Activated CD8-positive, alpha-beta memory T cell treated with anti-CD3 and anti-CD28 coated beads, Interleukin-2, amount 50 U/mL, for 48 hours (primary cell): ENCODE measurements at places on chromosomes 7 and 10.

- DNase-seq = no peak
Observed at GRCh38 chr10:82674036-82674435, 799.0 kb downstream of the NRG3 start.

DNA sequence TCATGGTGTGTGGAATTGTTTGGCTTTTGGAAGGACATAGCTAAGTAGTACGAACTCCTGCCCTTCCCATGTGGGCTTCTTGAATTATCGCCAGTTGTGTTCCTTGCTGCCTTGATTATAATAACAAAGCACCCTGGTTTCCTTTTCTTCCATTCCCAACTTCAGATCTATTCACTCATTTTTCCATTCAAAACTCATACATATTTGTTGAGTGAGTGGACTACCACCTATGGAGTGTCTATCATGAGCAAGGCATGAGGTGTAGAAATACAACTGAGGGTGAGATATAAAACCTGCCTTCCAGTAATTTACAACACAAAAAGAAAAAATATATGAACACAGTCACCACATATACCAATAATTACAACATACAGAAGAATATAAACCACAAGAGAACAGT is 4.9 kb upstream of the COL17A1 start:
- no peak for DNase-seq

DNA sequence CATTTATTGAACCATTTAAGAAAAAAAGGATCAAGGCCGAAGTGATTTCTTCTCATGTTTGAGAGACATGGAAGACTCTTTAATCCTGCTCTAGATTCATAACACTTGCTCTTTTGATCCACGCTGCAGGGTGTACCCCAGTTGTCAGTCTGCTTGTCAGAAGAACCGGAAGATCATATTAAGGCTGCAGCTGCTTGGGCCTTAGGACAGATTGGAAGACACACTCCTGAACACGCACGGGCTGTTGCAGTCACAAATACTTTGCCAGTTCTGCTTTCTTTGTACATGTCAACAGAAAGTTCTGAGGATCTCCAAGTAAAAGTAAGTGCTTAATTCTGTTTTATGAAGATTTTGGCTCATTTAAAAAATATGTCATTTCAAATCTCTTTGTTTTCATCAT is 46.3 kb downstream of the SPAG6 start:
- no peak for DNase-seq

DNA sequence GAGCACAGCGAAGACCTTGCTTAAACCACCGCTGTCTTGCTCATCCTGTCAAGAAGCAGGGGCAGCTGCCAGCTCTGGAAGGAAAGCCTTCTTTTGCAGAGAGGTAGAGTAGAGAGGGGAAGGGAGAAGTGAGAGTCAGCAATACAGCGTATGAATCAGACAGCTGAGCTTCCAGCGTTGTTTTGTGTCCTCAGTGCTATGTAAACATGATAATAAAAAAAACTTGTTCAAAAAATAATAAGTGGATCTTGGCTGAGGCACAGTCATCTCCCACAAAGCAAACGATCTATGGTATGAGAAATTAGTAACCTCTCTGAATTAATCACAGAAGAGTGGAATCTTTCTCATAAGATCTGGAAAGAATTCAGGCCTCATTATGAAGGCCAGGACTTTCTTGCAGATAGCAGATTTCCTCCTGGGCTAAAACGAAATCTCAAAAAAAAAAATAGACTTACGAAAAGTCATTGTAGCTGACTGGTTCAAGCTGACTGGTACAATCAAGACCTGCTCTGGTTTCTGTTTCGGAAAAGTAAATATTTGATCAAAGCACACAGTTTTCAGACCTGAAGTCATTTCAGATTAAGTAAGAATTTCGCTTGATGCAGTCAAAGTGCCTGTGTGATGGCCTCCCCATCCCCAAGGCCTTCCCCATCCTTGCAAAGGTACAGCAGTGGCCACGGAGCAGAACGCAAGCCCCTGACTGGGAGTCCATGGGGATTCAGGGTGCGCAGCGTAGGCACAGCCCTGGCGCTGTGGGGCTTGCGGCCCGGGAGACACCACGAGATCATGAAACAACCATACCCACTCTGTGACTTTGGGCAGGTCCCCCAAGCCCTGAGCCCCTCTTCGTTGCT is 29.4 kb downstream of the CHST15 start:
- DNase-seq = no peak

DNA sequence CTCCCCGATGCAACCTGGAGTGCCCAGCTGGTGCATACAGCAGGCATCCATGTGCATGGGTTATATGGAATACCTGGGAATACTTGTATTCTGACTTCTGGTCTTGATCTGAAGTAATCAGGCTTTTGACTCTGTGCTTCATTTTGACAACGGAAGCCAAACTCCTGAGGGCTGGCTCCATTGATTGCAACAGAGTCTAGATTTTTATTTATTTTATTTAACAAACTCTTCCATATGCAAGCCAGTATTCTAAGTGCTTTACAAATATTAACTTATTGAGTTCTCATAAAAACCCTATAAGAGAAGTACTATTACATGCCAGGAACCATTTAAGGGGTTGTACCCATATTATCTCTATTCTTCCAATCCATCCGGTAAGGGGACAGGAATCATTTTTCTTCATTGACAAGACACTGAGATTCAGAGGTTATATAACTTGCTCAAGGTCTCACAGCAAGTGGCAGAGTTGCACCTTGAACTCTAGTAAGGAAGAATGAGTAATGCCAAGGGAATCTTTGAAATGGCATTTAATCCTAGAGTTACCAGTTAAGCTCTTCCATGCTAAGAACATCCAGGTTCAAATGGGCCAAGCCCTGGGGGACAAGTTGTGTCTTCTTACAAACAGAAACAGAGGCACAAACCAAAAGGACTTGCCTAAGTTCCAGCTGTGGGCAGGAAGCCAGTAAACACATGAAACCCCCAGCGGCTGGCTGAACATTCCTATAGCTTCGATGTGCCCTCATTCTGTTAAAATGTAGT is 241.0 kb downstream of the WDR11 start:
- DNase-seq = no peak

- DNase-seq = no peak
Observed at GRCh38 chr10:52436664-52437063, 122.6 kb downstream of the DKK1 start.
